ENCODE measurements at places on chromosomes 1 and 21. TPM values are rescaled to one million over a fixed set of nuclear protein-coding genes. Genes with fewer than 3 reads are reported as not detected.

GRCh38 chr1:193060406-193060805 is 994 bp downstream of the RO60 start:
- peaks cover 16% of the 10 kb centered on the region for H3K36me3 ChIP-seq
- no peaks in the 10 kb centered on the region for H3K27me3 ChIP-seq
- no peak for DNase-seq
- H3K4me3 ChIP-seq = peak overlapping the region; percentile 94
- H3K4me1 ChIP-seq = peaks cover 60% of the 10 kb centered on the region

The TNNI3K gene
- not detected for total RNA-seq

DNA sequence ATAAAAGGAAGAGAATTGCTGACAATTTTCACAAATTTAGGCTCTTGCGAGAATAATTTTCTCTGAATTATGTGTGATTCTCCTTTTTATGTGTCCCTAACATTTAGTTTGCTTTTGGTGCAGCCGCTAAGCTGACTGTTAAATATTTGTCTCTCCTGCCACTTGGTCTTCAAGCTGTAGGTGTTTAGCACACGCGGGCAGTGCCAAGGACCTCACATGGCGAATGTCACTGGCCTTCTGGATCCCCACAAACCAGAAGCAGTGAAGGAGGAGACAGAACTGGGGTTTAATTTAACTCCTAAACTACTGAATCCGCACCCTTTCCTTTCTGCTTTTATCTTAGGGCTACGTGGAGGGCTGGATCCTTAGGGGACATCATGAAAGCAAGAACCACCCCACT is 120.0 kb downstream of the KAZN start:
- H3K27ac ChIP-seq = no peak overlapping the region
- no peaks in the 10 kb centered on the region for H3K4me1 ChIP-seq
- no peaks in the 10 kb centered on the region for H3K27me3 ChIP-seq

The PLA2G2F gene
- not detected for total RNA-seq

The NBPF4 gene
- total RNA-seq = not detected

GRCh38 chr1:197305925-197306324 is 37.9 kb downstream of the CRB1 start:
- no peaks in the 10 kb centered on the region for H3K27me3 ChIP-seq
- no peak for DNase-seq
- H3K4me3 ChIP-seq = no peak overlapping the region
- H3K4me1 ChIP-seq = no peaks in the 10 kb centered on the region
- no peaks in the 10 kb centered on the region for H3K36me3 ChIP-seq

DNA sequence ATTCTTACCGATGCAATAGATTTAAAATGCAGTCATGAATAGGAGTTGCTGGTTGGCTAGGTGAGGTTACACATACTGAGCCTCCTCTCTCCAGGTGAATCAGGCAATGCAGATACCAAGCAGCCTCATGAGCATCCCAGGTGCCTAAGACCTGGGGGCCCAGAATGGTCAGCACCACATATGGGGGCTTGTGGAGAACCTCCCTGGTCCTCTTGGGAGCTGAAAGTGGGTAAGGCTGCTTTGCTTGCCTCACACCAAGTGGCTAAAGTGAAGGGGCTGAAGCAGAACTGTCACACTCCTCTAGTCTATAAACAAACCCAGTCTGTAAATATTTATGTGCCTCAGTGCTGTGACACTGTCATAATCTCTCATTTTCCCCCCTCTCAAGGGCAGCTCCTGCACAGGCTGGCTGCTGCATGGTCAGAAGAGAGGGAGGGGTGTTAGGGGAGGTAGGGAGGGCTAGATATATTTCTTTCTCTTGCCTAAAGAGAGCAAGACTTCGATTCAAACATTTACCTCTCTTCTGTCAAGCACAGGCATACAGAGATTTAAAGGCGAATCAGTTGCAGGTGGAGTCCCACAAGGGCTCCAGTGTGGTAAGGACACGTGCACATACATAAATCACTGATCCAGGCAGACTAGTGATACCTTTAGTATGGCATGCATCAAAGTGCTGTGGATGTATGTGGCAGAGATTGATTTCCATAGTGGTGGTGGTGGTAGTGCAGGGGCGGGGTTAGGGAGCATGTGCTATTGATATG is 157.9 kb upstream of the TNR start:
- no peaks in the 10 kb centered on the region for H3K4me1 ChIP-seq
- no peaks in the 10 kb centered on the region for H3K27me3 ChIP-seq
- DNase-seq = no peak

GRCh38 chr1:231311720-231312431 is 25.8 kb downstream of the EXOC8 start:
- H3K27me3 ChIP-seq = no peaks in the 10 kb centered on the region
- H3K36me3 ChIP-seq = no peaks in the 10 kb centered on the region
- DNase-seq = no peak
- no peaks in the 10 kb centered on the region for H3K4me1 ChIP-seq

DNA sequence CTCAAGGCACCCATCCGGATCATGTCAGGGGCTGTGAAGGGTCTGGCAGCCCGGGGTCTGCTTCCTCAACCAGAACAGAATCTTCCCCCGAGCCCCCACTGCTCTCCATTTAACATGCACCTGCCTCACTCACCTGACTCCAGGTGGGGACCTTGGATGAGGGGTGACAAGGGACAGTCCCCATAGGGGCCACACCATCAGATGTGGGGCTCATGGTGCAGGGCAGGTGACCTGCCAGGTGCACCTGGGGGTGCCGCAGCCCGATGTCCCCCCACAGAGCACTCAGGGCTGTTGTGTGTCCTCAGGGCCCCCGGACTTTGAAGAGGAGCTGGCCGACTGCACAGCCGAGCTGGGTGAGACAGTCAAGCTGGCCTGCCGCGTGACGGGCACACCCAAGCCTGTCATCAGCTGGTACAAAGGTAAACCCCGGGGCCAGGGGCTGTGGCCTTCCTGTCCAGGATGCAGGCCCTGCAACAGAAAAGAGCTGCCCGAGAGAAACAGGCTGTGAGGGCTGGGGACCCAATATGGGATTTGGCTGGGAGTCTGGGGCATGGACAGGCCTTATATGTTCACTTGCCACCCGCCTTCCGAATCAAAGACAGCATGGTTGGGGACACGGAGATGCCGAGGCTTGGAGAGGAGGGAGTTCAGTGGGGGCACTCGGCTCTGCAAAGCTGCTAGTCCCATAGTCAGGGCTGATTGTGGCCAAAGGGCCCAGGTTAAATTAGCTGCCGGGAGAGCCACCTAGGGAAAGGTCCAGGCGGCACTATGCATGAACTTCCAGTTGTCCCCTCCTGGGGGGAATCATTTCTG is 64.6 kb downstream of the TRIM11 start:
- H3K27me3 ChIP-seq = no peaks in the 10 kb centered on the region
- DNase-seq = peak; percentile 1
- H3K4me1 ChIP-seq = no peaks in the 10 kb centered on the region
- no peak overlapping the region for H3K4me3 ChIP-seq
- H3K27ac ChIP-seq = no peak overlapping the region
- H3K36me3 ChIP-seq = peaks cover 4% of the 10 kb centered on the region

The ACTL8 gene
- not detected for total RNA-seq

GRCh38 chr1:188155261-188155660 is 1326.5 kb downstream of the PLA2G4A start:
- no peak overlapping the region for H3K4me3 ChIP-seq
- DNase-seq = no peak
- no peaks in the 10 kb centered on the region for H3K4me1 ChIP-seq
- no peaks in the 10 kb centered on the region for H3K27me3 ChIP-seq
- no peak overlapping the region for H3K27ac ChIP-seq

The IQCC gene
- total RNA-seq = 4.8 TPM

GRCh38 chr1:115098979-115099692 is 9.8 kb upstream of the TSPAN2 start:
- peaks cover 30% of the 10 kb centered on the region for H3K4me1 ChIP-seq
- H3K36me3 ChIP-seq = no peaks in the 10 kb centered on the region
- DNase-seq = peak; percentile 76
- peak overlapping the region; percentile 57 for H3K27ac ChIP-seq

DNA sequence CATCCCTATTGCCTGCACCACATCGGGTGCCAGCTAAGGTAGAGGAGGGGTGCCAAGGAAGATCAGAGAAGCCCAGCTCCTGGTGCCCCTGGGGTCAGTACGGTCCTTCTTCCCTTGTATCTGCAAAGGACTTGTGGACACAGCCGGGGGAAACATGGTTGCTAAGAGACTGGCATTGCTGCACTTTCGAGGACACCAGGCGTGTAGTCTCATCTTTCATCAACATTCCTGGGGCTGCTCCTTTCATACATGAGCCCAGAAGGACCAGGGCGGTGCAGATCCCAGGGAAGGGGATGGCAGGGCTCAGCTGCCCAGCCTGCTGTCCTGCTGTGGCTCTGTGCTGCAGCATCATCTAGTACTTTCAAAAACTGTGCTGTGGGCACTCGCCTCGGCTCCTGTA is 61.0 kb downstream of the RUNX1 start:
- H3K4me1 ChIP-seq = peaks cover 89% of the 10 kb centered on the region
- no peak overlapping the region for H3K27ac ChIP-seq
- DNase-seq = no peak
- no peak overlapping the region for H3K4me3 ChIP-seq
- no peaks in the 10 kb centered on the region for H3K36me3 ChIP-seq

Data from activated naive CD4-positive, alpha-beta T cell treated with anti-CD3 and anti-CD28 coated beads for 36 hours (primary cell).